Bronchial epithelial cell (primary cell): ENCODE measurements at places on chromosomes 1 and 21. TPM values are rescaled to one million over a fixed set of nuclear protein-coding genes. Genes with fewer than 3 reads are reported as not detected.

SELL gene
- total RNA-seq = not detected in 2 replicates

IRF6 gene
- 175 and 226 TPM in 2 replicates for total RNA-seq

TLR5 gene
- 0.79 and 2.2 TPM in 2 replicates for total RNA-seq

TMCC2 gene
- 0.51 and 0.53 TPM in 2 replicates for total RNA-seq

ETV3L gene
- total RNA-seq = not detected in 2 replicates

TEX38 gene
- total RNA-seq = not detected in 2 replicates

OR2T2 gene
- total RNA-seq = not detected in 2 replicates

PPIH gene
- total RNA-seq = 21.9 and 40.8 TPM in 2 replicates

CD160 gene
- not detected in 2 replicates for total RNA-seq

SLX9 gene
- 32.0 and 34.0 TPM in 2 replicates for total RNA-seq
